ENCODE measurements at places on chromosomes 4 and X. TPM values are rescaled to one million over a fixed set of nuclear protein-coding genes. Genes with fewer than 3 reads are reported as not detected.
A peak's percentile ranks its signal among the peaks of the same experiment; 100 is the strongest.

DNA sequence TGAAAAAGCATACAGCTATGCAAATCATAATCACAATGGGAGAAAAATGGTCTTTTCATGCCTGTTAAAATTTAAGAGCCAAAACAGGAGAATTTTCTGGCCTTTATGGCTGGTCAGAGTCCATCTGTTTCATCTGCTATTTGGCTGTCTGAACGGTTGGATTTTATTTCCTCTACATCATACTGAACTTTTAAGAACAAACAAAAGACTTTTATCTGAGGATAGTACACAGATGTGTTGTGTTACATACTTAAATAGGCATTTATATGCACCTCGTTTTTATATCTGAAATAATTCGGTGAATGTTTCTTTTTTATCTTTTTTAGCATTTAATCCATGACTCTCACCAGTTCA, 18.0 kb upstream of the WWC2 start:
- no peaks in the 10 kb centered on the region for H3K36me3 ChIP-seq
- no peaks in the 10 kb centered on the region for H3K4me1 ChIP-seq
- H3K4me3 ChIP-seq = no peak overlapping the region
- no peak for DNase-seq
- no peak overlapping the region for H3K27ac ChIP-seq

DNA sequence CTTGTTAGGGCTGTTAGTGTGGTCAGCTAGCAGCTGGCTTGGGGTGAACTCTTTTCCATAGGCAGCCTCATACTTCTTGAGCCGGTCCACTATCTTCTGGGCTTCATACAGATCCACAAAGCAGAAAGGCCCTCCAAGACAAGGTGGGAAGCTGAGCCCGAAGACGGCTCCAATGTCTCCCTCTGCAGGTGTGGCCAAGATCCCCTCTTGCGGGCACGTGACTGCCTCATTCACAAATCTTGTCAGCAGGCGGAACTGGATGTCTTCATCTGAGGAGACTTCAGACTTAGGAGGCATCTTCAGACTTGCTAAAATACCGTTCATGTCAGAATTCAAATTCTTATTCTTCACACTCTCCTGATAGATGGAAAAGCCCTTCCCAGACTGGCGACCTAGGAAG, 25.3 kb downstream of the CPE start:
- no peak for DNase-seq
- no peaks in the 10 kb centered on the region for H3K36me3 ChIP-seq
- no peak overlapping the region for H3K4me3 ChIP-seq
- no peaks in the 10 kb centered on the region for H3K27me3 ChIP-seq
- no peaks in the 10 kb centered on the region for H3K4me1 ChIP-seq

The DAPP1 gene
- 0.59 TPM for total RNA-seq

The UGT2B7 gene
- 0.55 TPM for total RNA-seq

DNA sequence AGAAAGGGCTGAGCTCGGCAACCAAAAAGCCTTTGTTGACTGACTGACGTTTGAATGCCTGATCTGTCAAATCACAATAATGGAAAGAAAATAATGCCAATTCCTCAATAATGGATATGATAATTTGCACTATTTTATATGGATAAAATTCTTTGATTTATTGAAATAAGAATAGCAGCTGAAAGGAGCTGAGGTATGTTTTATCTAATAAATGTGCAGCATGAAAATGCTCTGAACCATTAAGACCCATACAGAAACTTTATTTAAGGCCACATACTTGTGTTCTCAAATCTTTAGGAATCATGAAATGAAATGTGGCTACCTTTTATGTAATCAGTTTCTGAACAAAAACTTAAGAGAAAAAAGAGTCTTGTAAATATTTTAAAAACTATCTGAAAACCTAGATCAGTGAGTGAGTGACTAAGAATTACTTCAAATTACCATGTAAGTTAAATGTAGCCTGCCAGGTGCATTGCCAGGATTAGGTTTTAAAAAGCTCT, 69.8 kb downstream of the TMA16 start:
- H3K27ac ChIP-seq = no peak overlapping the region
- DNase-seq = no peak
- no peaks in the 10 kb centered on the region for H3K4me1 ChIP-seq
- H3K4me3 ChIP-seq = no peak overlapping the region
- H3K27me3 ChIP-seq = no peaks in the 10 kb centered on the region

DNA sequence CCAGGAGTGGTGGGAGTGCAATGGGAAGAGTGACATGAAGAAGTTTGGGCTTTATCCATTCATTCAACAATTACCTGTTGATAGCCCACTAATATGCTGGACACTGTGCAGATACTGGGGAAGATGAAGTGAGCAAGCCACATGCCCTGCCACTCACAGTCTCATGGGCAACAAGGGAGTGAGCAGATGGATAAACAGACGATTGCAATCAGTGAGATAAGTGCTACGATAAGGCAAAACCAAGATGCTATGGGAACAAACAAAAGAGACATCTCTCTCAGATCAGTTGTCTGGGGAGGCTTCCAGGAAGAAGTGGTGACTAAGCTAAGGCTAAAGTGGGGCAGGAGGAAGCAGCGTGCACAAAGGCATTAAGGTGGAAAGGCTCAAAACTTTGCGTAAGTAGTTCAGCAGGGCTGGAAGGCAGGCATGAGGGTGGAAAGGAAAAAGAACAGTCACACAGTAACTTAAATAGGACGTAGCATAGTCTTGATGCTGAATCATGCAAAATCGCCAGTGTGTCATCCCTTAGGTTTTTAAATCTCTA, 31.7 kb downstream of the GAB3 start:
- H3K4me1 ChIP-seq = peaks cover 19% of the 10 kb centered on the region
- H3K4me3 ChIP-seq = no peak overlapping the region

- H3K4me1 ChIP-seq = peaks cover 7% of the 10 kb centered on the region
- DNase-seq = no peak
- H3K27ac ChIP-seq = no peak overlapping the region
- no peaks in the 10 kb centered on the region for H3K36me3 ChIP-seq
- H3K27me3 ChIP-seq = no peaks in the 10 kb centered on the region
These were observed 142.0 kb downstream of the AFF1 start for GRCh38 chr4:87076690-87077358.

The SHISA3 gene
- total RNA-seq = not detected

GRCh38 chr4:8319731-8320385, 50.3 kb downstream of the HTRA3 start:
- H3K36me3 ChIP-seq = no peaks in the 10 kb centered on the region
- peak; percentile 18 for DNase-seq
- no peaks in the 10 kb centered on the region for H3K27me3 ChIP-seq
- no peak overlapping the region for H3K27ac ChIP-seq
- H3K4me3 ChIP-seq = no peak overlapping the region
- peaks cover 15% of the 10 kb centered on the region for H3K4me1 ChIP-seq

Data from astrocyte (in vitro differentiated cells and primary cell).